ENCODE measurements at places on chromosomes 4 and X. TPM values are rescaled to one million over a fixed set of nuclear protein-coding genes. Genes with fewer than 3 reads are reported as not detected.

DNA sequence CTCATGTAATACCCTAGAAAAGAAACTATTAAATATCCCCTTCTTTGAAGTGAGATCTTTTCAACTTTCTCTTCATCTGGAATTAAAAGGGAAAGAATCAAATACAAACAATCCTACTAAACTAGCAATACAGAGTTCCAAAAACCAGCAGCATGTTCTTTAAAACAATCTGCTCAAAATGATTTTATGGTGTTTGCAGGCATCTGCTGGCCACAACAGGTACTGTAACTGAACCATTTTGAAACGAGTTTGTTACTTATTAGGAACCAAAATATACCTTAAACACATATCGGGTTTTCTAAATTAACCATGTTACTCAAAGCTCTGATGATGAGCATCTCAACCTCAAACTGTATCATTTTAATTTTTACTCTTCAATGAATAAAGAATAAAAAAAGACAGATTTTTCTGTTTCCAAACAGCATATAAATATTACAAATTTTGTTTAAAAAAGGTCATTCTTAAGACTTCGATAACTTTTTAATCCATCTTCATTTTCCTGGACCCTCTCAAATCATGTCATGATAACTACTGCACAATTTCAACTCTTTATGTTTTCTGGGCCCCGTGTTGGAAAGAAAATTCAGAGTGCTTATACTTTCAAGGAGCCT is 56.5 kb downstream of the ARAP2 start:
- peak; percentile 1 for DNase-seq

SLC4A4 gene
- total RNA-seq: not detected

TEC gene
- total RNA-seq: 0.97 TPM

CTSO gene
- total RNA-seq: 6.7 TPM

GRCh38 chr4:81287101-81287500 is 72.1 kb upstream of the PRKG2 start:
- DNase-seq: no peak

CXorf66 gene
- total RNA-seq: not detected

PAGE5 gene
- total RNA-seq: not detected

GCNA gene
- 2.3 TPM for total RNA-seq

DNA sequence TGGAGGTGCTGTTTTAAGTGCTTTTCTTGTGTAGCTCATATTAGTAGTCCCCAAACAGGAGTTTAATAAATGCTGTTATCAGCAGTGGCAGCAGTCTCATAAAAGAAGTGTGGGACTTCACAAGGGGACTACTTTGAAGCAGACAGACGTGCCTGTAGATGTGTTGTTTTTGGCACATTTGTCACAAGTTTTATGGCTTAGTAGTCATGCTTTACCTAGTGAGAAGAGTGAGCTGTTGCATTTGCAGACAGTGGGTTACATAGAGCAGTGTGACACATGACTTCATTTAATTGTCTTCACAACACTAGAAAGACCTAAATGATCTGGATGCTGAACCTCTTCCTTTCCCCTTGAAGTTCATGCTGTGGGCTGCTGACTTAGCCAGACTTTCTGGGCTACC is 149.5 kb upstream of the MBNL3 start:
- DNase-seq: no peak

DNA sequence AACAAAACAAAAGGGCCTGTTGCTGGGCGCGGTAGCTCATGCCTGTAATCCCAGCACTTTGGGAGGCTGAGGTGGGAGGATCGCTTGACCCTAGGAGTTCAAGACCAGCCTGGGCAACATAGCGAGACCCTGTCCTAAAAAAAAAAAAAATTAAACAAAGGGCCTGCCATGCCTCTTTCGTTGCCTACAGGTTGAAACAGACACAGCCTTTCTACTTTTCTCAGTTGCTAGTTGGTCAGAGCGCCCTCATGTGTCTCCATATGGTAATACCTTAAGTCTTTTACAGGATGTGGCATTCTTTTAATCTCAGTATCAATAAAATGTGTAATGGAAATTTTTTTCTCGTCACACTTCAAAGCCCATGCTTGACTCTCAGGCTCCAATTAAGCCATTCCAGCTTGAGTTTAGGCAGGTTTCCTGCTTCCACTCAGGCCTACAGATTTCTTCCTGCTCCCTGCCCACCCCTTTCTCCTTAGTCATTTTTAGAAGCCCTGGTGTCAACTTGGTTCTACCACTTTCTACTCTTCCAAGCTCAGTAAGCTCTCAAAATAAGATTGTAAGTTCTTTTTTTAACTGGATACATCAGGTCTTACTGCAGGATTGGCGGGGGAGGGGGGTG is 4.6 kb upstream of the SOWAHD start:
- DNase-seq: peak; percentile 56

- no peak for DNase-seq
Observed at GRCh38 chrX:109537324-109537665, 651 bp downstream of the NXT2 start.

NLGN3 gene
- total RNA-seq: 0.40 TPM

CEP135 gene
- total RNA-seq: 15.3 TPM

CETN2 gene
- 28.2 TPM for total RNA-seq

KCNIP4 gene
- not detected for total RNA-seq

DNA sequence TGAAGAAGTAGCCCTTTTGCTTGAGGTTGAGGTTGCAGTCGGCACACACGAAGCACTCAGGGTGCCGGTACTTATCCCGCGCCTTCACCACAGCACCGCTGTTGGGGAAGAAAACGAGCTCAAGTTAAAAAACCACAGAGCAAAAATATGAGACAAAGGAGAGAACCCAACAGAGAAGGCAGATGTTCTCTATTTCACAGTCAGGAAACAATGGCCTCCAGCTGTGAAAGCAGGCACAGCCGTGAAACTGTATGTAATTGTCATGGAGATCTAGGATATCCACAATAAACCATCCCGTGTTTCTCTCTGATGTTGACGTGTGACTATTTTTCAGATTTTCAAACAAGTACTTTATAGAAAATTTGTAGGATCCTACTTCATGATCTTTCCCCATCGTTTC is 30.9 kb upstream of the CCDC110 start:
- DNase-seq: no peak

ETDB gene
- total RNA-seq: not detected

DNA sequence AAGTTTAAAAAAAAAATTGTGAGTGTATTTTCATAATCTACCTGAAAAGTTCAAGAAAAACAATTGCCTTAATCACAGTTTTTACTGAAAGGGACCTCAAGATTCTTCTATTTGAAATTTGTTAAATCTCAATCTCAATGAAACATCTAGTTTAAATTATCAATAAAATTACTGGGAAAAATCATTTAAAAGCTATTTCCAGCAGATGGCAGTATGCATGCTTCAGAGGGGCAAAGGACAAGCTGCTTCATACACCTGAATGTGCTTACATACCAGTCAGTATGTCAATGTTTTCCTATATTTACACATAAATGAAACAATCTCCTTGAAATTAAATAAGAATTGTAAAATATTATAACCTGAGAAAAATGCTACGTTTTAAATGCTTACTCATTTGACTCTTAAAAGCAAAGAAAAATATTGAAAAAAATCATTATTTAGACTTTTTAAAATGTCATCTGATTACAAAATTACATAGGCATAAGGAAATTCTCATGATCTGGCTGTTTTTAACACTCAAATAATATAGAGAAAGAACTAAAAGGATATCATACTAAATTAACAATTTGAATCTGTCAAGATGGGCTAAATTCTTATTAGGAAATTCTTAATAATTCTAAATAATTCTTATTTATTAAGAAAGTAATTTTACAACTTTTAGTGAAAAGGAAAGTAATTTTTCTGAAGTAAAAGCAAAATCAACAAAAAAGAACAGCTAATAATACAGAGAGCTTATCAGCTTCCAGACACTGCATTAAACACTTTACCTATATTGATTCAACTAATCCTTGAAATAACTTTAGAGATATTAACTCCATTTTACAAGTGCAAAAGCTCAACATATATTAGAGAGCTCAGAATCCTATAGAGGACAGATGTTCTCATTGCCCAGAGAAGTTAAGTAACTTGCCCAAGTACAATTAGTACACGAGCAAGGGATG is 242.1 kb downstream of the ADAMTS3 start:
- DNase-seq: peak; percentile 49

GYG2 gene
- 0.22 TPM for total RNA-seq

WDR17 gene
- 0.42 TPM for total RNA-seq

GRCh38 chrX:38941675-38942074 is 140.4 kb downstream of the MID1IP1 start:
- DNase-seq: no peak

DNA sequence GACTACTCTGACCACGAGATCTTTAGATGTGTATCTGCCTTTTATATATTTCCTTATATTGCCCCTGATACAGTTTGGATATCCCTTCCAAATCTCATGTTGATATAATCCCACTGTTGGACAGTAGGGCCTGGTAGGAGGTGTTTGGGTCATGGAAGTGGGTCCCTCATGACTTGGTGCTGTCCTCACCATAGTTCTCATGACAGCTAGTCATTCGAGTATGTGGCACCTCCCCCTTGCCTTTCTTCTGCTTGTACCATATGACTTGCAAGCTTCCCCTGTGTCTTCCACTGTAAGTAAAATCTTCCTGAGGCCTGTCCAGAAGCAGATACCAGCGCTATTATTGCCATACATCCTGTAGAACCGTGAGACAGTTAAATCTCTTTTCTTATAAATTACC is 145.3 kb downstream of the ZNF518B start:
- no peak for DNase-seq

DNA sequence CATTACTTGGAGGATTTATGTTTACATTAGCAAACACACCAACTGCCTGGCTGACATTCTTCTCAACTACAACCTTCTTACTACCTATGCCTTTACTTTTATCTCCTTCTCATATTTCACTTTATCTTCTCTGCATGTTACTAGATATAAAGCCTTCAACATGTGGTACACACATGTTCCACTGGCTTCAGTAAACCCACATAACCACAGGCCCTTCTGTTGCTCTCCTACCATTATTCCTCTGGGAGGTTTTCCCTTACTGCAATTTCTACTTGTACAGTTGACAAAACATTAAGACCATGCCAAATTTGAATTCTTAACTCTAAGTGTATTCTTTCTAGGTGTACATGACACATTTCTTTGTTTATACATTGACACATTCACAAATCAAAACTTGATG is 133.1 kb downstream of the ARAP2 start:
- DNase-seq: no peak

DNA sequence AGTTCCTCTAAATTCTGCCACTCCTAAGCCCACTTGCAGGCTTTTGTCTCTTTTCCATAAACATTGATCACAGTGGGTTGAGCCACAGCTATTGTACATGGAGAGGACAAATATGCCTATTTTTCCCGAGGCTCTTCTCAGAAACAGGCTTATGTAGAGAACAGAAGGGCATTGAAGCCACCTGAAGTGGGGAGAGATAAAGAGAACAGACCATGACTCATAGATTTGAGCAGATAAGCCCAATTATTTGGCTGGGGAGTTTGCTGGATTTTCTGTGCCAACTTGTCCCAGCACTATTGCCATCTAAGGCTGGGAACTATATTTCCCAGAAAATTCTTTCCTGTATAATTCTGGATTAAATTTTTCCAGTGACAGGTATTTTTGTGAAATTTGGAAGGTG is 446.1 kb upstream of the RPS6KA3 start:
- DNase-seq: no peak

GRCh38 chr4:110091434-110092140 is 106.8 kb downstream of the ELOVL6 start:
- peak; percentile 45 for DNase-seq

- DNase-seq: no peak
Observed at GRCh38 chrX:150982235-150982787, 824 bp upstream of the HMGB3 start.

ALB gene
- not detected for total RNA-seq

GRCh38 chrX:14291666-14292500 is 237.5 kb upstream of the GLRA2 start:
- no peak for DNase-seq

CDKL2 gene
- 0.55 TPM for total RNA-seq

DNA sequence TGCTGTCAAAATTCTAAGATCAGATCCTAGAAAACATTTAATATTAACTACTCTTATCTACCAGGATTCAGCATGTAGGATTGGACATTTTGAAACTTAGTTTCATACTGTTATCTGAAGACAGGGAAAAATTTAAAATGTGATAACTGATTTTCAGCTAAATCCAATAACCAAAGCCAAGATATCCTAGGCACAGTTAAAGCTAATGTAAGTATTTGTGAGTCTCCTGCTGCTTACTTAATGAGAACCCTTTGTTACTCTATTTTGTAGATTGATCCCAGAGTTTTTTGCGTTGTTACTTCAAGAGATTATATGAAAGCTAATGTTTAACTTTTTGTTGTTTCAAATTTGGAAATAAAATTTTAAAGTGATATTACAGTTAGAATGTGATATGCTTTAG is 2.0 kb downstream of the CPE start:
- no peak for DNase-seq

- DNase-seq: no peak
Observed at GRCh38 chrX:12911122-12911470, 4.7 kb downstream of the TLR8 start.

- DNase-seq: no peak
Observed at GRCh38 chr4:182143086-182143821, 99.9 kb upstream of the TENM3 start.

DNA sequence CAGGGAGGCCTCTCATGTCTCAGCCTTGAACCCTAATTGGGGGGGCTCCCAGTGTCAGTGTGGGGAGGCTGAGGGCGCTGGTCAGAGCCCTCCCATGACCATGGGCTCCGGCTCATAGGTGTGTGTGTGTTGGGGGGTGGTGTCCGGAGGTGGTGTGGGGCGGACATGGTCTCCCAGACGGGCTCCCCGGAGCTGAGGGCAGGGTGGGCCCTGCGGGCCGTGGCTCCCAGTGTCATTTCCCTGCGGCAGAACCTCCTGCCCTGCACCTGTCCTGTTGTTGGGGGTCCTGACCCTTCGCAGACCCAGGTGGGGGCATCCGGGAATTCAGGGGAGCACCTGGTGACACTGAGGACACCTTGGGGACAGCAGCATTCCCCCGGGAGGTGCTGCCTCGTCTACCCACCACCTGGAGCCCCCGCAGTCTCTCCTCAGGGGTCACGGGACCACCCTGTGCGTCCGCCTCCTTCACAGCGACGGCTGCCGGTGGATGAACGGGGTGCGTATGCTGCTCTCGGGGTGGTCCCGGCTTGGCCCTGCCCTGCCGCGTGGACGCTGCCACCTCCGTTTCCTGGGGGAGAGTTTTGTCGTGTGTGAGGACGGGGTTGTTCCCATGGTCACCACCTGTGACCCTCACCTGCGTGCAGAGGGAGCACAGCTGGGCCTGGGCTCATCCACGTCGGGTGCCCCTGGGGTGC is 14.5 kb upstream of the GTPBP6 start:
- DNase-seq: no peak

GRCh38 chr4:18406264-18406663 is 384.7 kb upstream of the LCORL start:
- no peak for DNase-seq

FHDC1 gene
- 0.12 TPM for total RNA-seq

- no peak for DNase-seq
Observed at GRCh38 chr4:43296946-43297528, 404.5 kb downstream of the GRXCR1 start.

DCAF8L2 gene
- not detected for total RNA-seq

DNA sequence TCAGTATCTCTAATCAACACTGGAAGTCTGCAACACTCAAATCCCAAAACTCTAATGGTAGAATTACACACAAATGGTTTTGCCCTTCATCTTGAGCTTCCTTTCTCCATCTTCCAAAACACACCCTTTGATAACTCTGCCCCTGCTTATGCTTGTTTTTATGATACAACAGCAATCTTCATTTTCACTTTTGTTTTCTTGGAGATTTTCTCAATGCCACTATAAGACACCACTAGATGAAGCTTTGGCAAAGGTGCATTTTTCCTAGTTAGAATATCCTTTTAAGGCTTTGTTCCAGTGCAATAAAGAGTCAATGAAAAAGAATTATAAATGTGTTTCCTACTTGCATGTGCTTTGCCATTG is 472.4 kb upstream of the NWD2 start:
- DNase-seq: no peak

ENPP6 gene
- not detected for total RNA-seq

Data from endothelial cell of umbilical vein (primary cell).